Activated naive CD4-positive, alpha-beta T cell treated with Interleukin-2 at 50 U/mL for 16 hours (primary cell): ENCODE measurements at places on chromosomes 11 and 22.

- DNase-seq: no peak
These were observed 6.1 kb downstream of the HEPHL1 start for GRCh38 chr11:94027210-94027609.

GRCh38 chr11:68751331-68751856 is at the start of gene TESMIN:
TESMIN (minus strand) TSS chr11:68751520; CDS start chr11:68750660, 860 bp downstream.
- DNase-seq: peak; percentile 89

GRCh38 chr11:79547256-79547655 is 106.4 kb upstream of the TENM4 start:
- DNase-seq: no peak

GRCh38 chr11:66870616-66871520 is 14.0 kb downstream of the LRFN4 start:
- no peak for DNase-seq

DNA sequence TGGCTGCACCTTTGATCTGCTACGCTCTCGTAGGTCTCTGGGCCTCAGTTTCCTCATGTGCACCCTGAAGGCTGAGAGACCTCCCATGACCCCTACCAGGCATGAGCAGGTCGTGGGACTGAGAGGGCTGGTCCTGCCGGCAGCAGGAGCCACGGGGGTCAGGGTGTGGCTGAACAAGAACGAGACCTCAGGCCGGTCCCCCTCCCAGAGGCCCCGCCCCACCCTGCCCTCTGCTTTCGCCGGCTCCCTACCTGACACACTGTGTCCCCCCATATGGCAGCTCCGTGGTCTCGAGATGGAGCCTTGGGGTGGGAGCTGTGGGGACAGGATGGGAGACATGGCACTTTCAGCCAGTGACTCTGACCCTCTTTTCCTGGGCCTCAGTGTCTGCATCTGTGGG is 40.6 kb downstream of the CDKN1C start:
- no peak for DNase-seq

DNA sequence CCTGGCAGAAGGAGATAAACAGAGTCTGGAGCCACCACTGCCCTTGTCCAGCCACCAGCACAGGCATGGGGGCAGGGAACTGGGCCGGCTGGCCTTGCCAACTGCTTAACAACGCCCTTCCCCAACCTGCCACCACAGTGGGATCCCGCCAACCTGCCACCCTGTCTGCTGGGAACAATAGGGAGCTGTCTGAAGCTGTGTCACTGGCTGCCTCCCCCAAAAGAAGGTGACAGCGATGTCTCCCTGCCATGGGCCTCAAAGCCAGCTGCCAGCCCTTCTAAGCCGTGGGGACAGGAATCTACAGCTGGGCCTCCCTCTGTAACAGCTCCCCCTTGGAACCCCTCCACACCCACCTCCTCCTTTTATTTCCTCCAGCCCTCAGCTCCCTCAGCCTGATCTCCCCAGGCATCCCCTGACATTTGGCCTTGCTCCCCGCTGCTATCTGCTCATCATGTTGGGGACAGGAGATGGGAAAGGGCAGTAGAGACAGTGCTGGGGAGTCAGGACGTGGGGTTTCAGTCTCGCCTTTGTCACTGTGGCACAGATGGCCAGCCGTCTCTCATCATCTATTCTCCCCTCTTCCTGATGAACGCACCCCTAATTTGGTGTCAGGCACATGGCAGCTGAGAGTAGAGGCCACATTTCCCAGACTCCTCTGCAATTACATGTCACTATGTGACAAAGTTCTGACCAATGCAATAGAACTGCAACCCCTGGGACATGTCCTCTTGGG is 51.3 kb upstream of the PRDM11 start:
- DNase-seq: no peak

DNA sequence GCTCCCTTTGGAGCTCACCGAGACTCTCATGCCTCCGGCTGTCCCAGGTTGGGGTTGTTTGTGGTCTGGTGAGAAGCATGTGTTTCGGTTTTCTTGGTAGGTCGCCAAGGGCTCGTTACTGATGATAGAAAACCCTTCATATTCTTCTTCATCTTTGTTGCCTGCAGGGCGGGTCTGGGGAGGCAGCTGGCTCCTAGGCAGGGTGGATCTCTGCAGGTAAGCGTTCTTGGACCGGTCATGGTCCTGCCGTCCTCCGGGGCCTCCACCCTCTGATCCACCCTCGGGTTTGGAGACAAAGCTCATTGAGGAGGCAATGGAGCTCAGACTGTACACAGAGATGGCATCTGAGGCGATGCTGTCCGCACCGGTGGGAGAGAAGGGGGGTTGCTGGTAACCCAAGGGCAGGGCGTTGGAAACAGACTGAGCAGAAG is 64.3 kb upstream of the PITPNB start:
- no peak for DNase-seq

GRCh38 chr11:121483805-121484480 is 31.2 kb upstream of the SORL1-AS1 start:
- DNase-seq: no peak

DNA sequence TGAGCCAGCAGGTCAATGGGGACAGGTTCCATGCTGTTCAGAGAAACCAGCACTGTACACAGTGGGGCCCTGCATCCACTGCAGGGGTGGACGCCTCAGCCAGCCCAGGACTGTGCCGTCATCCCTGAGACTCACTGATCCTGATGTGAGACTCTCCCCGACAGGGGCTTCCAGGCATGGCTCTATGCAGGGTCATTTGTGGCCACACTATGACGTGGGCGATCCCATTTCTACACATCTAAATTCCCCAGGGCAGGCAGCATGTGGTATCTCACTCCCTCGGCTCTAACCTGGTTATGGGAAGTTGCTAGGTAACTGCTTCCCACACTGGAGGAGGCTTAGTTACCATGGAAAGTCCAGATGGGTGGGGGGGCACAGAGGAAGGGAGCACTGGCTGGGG is 14.2 kb upstream of the FAM83F start:
- DNase-seq: no peak

DNA sequence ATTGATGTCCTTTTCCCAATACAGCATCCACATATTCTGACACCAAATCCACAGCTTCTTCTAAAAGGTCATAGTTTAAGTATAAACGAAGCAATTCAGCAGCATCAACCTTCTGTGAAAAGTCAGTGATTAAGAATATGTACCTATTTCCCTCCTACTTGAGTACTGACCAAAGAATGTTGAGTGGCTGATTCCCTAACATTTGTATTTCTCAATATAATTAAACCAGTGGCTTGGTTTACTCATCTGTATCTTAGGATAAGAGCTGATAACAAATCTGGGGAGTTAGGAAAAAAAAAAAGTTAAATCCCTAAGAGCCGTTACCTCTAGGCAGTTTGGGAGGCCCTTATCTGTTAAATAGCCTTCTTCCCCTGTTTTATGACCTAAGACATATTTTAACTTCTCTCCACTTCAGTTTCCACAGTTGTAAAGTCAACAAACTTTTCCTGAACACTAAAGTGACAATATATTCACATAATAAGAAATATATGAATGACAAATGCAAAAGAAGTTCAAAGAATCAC is 16.0 kb upstream of the FNBP4 start:
- DNase-seq: no peak
